ENCODE measurements at places on chromosomes 3 and 15. TPM values are rescaled to one million over a fixed set of nuclear protein-coding genes. Genes with fewer than 3 reads are reported as not detected.

DNA sequence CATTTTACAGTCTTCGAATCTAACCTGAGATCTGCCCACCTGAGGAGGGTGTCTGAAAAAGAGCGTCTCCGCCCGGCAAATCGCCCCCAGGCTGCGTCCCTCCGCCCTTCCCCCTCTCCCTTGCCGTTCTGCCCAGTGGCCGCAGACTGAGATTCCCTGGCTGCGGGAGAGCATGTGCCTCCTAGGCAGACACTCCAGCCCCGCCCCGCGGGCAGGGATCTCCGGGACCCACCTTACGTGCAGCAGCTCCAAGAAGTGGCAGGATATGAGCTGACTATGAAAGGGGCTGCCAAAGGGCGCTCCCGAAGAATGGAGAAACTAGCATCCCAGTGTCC lies 2.7 kb upstream of the WNT5A start:
- no peak for DNase-seq
- no peak overlapping the region for H3K4me3 ChIP-seq
- no peak overlapping the region for H3K27ac ChIP-seq
- H3K27me3 ChIP-seq: peaks cover 50% of the 10 kb centered on the region
- peaks cover 17% of the 10 kb centered on the region for H3K4me1 ChIP-seq

GRCh38 chr3:185153171-185153771 lies 411 bp upstream of the C3orf70 start:
- H3K27me3 ChIP-seq: peaks cover 24% of the 10 kb centered on the region
- no peak overlapping the region for H3K27ac ChIP-seq
- peak overlapping the region; percentile 68 for H3K4me3 ChIP-seq
- peak; percentile 25 for DNase-seq
- peaks cover 6% of the 10 kb centered on the region for H3K4me1 ChIP-seq
- H3K36me3 ChIP-seq: no peaks in the 10 kb centered on the region

DNA sequence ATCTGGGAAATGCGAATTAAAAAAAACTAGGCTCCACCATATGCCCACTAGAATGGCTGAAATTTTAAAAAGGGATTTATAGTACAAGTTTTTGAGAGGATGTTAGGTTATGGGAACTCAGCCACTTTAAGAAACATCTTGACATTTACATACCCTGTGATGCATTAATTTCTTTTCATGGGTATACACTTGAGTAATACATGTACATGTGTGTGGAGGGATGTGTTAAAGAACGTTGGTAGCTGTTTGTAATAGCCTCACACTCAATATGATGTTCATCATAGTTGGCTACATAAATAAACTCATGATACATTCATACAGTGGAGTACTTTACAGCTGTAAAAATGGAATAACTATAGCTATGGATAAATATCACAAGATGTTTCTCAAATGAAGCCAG lies 40.9 kb downstream of the MEF2A start:
- peaks cover 16% of the 10 kb centered on the region for H3K36me3 ChIP-seq
- H3K27me3 ChIP-seq: no peaks in the 10 kb centered on the region
- no peak for DNase-seq
- peaks cover 46% of the 10 kb centered on the region for H3K4me1 ChIP-seq
- H3K4me3 ChIP-seq: no peak overlapping the region
- H3K27ac ChIP-seq: no peak overlapping the region

ZBTB20 gene
- 5.4 TPM for total RNA-seq

ASB14 gene
- total RNA-seq: not detected

GOLGA6D gene
- total RNA-seq: 0.12 TPM
